ENCODE measurements at places on chromosomes 7 and 10.
A peak's percentile ranks its signal among the peaks of the same experiment; 100 is the strongest.

GRCh38 chr10:76945166-76945565 lies 692.4 kb downstream of the KCNMA1 start:
- DNase-seq = no peak

GRCh38 chr7:99201027-99201426 lies 6.9 kb downstream of the KPNA7 start:
- DNase-seq = no peak

DNA sequence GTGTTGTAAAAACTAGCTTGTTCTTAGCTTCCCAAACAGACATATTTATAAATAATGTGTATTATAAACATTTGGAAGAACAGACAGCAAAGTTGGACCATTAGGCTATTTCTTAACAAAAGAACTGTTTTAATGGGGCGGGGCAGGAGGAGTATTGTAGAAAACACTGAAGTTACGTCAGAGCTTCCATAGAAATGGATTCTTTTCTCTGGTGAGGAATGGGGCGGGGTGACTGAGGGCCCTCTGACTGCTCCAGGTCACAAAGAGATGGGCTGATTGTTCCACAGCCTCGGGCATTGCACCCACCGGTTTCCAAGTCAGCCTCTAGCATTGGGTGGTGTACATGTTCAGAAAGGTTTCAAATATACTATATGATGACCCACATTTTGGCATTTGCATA lies 36.8 kb upstream of the ADAM12 start:
- no peak for DNase-seq

DNA sequence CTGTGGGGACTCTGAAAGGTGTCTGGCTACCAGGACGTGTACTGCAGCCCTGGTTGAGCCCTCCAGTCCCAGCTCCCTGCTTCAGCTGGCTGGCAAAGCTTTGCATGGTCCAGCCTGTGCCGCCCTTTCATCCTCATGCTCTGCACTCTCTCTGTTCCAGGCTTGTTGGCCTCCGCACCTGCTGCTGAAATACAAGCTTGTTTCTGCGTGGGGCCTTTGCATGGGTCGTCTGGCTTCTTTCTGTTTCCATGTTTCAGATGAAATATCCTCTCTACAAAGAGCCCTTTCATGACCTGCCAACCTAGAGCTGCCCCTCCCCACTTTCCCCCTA lies 45.9 kb downstream of the TSPAN15 start:
- DNase-seq = no peak

DNA sequence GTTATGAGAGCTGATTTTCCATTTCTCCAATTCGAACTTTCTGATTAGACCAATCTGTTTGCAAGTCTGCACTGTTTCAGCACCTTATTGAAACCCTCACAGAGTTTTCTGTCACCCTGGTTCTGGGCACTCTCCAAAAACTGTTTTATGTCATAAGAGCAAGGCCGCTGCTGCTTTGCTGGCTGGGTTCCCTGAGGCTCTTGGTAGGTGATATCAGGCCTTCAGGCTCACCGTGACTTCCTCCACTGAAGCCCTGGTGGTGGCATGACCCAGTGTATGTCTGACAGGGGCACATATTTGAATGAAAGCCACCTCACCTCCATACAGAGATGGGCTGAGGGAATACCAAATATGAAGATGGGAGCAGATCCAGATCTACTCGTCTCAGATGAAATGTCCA lies 8.3 kb downstream of the RABGEF1 start:
- no peak for DNase-seq

GRCh38 chr10:14066106-14066505 lies 264.6 kb downstream of the FRMD4A start:
- no peak for DNase-seq

DNA sequence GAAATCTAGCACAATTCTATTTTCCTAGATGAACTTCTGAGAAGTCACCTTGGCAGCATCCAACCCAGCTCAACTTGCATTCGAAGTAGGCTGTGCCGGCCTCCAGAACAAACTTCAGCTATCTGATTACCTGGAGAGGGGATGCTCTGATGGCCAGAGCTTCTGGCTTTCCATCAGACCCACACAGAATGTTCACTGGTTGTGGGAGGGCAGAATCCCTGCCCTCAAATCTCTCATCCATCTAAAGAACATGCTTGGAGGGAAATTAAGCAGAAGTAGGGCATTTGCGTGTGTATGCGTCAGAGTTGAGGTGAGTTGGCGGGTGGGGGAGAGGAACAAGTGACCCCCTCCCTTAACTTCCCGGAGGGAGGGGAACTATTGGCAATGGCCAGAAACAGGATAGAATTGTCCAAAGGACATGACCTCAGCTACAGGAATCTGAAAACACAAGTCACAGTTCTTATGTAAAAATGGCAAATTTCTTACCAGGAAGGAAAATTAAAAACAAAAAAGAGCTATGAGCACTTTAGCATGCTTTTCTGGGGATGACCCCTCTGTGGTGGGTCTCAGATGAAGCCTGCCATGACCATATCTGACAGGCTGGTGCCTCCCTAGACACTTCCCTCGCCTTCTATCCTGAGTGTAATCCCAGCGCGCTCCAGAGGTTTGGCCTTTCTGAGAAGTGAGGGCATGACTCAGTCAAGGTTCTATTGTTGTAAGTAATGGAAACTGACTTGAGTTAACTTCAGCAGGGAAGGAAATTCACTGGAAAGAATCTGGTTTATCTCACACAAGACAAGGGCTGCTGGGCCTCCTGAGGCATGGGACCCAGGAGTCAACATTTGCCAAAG lies 278.8 kb downstream of the RPS24 start:
- peak; percentile 41 for DNase-seq

DNA sequence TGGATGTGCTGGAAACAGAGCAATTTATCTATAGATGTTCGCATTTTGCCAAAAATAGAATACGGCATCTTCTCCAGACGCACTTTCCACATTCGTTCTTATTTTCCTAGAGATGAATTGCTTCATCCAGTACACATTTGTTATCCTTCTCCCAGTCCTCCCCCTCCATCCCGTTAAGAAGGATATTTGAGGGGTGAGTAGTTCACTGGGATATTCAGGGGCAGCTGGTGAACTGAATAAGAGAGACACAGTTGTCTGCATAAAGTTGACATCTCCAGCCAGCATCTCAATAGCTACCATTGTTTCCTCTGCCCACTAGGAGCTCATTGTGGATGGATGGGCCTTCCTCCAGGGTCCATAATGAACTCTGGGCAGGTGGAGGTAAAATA lies 456.8 kb upstream of the NRP1 start:
- no peak for DNase-seq

GRCh38 chr10:110370006-110370405 lies 65.3 kb upstream of the SMNDC1 start:
- DNase-seq = no peak

GRCh38 chr10:125118011-125118611 lies 42.3 kb downstream of the CTBP2 start:
- DNase-seq = no peak

GRCh38 chr7:149787428-149788299 lies 14.3 kb upstream of the ZNF467 start:
- no peak for DNase-seq

GRCh38 chr10:103659674-103660363 lies 166.3 kb downstream of the NEURL1 start:
- DNase-seq = no peak

GRCh38 chr10:14173706-14174594 lies 156.8 kb downstream of the FRMD4A start:
- DNase-seq = peak; percentile 67

Measured in ecto neural progenitor cell (in vitro differentiated cells).